ENCODE measurements at places on chromosomes 1 and 21.

DNA sequence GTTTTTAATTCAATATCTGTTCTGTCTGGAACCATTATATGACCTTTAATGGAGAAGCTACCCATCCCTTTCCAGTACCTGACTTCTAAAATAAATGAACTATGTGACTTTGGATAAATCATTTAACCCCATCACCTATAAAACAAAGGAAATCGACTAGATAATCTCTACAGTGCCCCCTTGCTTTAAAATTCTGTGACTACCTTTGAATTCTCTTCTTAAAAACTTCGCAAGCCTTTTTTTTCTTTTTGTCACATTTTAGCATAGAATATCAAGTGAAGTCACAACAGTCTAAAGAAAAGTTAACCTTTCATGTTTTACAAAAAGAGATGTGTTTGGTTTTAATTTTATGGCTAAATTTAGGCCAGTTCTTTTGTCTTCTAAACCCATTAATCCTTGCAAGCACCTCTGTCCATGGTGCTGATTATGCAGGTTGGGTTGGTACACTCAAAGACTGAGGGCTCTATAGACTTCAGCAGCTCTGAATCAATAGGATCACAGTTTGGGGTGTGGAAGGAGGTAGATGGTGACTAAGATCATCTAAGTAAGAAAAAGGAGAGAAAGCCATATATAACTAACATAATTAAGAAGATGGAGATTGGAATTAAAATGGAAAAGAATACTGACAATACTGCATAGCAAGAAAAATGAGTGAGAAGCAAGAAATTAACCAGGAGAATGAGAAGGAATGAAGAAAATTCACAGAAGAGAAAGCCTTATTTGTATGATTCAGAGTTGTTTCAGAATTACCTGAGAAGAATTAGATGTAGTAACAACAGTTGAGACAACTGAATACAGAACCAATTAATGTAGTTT is 59.2 kb downstream of the TBX15 start:
- no peak for DNase-seq

DNA sequence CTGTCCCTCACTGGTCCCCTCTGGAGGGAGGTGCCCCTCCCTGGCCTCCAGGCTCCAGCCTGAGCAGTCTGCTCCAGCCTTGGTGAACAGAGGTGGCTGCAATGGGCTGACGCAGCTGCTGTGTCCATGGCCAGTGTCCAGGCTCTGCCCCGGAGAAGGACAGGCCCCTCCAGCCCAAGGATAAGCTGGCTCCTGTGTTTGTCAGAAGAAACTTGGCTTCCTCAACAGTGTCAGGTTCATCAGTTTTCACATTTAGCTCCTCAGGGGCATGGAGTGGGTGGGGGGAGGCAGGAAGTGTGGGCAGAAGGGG is 402.8 kb downstream of the MATN1 start:
- no peak for DNase-seq

- no peak for DNase-seq
Measured at GRCh38 chr1:55725378-55725777, 510.2 kb upstream of the USP24 start.

DNA sequence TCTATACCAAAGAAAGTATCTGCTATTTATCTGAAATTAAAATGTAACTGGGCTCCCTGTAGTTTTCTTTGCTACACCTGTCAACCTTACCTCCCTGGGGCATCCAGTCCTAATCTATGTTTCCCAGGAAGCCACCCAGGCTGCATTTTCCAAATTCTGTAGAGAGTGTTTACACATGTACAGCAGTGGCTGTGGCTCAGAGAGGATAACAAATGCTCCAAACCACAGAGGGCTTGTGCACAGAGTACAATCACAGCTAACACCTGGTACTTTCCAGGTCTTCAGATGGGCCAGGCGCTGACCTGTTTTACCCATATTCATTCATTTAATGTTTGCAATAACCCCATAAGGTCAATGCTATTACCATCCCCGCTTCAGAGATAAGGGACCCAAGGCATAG is 146.5 kb upstream of the TNR start:
- DNase-seq, result no peak

DNA sequence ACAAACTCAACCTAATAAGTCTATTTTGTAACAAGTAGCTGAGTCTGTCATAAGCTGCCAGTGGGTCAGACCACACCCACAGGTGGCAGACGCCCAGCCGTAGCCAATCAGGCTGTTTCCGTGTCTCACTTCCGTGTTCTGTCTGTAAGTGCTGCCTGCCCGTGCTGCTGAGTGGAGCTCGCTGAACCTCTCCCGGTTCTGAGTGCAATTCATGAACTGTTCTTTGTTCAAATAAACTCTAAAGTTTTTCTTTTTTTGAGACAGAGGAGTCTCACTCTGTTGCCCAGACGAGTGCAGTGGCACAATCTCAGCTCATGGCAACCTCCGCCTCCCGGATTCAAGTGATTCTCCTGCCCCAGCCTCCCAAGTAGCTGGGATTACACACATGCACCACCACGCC is 25.1 kb downstream of the POFUT2 start:
- DNase-seq, result no peak

DNA sequence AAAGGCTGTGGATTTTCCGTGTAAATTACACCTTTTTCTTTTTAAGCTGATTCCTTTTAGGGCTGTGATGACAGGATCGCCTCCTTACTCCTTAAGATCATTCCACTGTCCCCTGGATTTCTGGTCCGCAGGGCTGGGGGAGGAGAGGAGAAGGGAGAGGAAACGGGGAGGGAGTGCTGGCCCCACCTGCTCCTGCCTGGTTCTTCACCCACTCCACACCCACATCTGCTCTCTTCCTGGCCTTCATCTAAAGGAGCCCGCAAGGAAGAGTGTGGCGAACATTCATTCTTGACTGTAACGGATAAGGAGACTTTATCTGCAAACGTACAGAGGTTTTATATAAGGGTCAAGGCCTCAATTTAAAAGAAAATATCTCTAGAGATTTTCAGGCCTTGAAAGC is 242.0 kb downstream of the RHOU start:
- no peak for DNase-seq

DNA sequence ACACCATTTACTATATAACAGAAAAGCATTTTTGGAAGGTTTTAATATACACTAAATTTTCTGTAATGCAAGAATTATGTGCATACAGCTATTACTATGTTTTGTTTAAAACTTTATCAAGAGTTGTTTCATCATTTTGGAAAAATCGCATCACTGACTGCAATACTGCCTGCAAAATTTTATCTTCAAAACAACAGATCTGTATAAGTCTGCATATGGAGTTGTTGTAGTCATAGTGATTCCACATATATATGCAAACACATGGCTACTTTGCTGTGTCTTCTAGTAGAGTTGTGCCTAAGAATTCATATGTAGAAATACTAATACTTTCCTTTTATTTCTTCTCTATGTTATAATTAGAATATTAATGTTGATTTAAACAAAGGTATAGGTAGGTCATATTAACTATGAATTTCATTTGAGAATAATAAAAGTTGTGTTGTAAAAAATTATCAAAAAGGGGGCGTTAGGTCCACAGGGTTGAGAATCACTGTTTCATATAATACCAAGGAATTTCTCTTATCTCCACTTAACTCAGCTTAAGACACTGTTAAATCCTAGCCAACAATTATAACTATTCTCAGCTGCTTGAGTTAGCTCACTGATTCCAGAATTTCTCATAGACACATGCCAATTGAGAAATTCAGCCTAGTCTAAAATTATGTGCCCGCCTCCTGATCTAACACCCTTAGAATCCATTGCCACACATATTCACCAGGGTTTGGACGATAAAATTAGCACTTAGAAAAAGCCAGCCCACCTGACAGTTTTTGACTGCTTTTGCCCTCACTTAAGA is 22.9 kb upstream of the LAMC1 start:
- DNase-seq, result no peak

GRCh38 chr1:172070055-172070454 is 228.8 kb downstream of the DNM3 start:
- no peak for DNase-seq

DNA sequence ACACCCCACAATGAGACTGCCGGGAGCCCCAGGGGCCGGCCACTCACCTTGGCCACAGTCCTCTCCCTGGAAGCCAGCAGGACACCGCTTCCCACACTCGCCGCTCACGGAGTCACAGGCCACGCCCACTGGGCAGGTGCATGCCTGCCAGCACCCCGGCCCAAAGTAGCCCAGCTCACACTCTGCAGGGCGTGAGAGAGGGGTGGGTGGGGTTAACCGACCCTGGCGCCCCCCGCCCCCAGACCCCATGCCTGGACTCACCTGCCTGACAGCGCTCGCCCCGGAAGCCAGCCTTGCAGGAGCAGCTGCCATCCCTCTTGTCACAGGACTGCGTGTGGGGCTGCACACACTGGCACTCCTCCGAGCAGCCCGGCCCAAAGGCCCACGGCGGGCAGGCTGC is 50.7 kb downstream of the ARHGEF16 start:
- no peak for DNase-seq

GRCh38 chr1:56200896-56201295 is 378.5 kb downstream of the PLPP3 start:
- no peak for DNase-seq

DNA sequence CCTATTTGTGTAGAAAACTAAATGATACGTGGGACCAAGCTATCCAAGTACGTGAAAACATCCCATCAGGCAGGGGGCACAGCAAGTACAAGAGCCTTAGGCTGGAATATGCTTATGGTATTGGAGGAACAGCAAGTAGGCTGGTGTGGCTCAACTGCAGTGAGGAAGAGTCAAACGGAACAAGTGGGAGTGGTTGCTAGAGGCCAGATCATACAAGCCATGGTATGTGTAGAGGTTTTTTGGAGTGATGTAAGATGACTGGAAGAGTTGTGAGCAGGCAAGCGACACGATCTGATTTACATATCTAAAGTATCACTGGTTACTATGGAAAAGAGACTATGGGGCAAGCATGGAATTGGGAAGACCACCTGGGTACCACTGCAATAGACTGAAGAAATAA is 27.8 kb downstream of the ELK4 start:
- DNase-seq, result no peak

- DNase-seq, result no peak
Measured at GRCh38 chr1:200896531-200897196, 2.0 kb downstream of the INAVA start.

- no peak for DNase-seq
Measured at GRCh38 chr1:211695135-211695816, 19.9 kb upstream of the NEK2 start.

Measured in CD4-positive, alpha-beta T cell treated with Interleukin-6 at 100 ng/mL for 8 hours (primary cell).